WTC11 (cell line): ENCODE measurements at places on chromosomes 11 and 22. TPM values are rescaled to one million over a fixed set of nuclear protein-coding genes. Genes with fewer than 3 reads are reported as not detected.
A peak's percentile ranks its signal among the peaks of the same experiment; 100 is the strongest.

- H3K27me3 ChIP-seq = no peaks in the 10 kb centered on the region
- peaks cover 34% of the 10 kb centered on the region for H3K4me1 ChIP-seq
- no peak for DNase-seq
- no peak overlapping the region for H3K4me3 ChIP-seq
- H3K27ac ChIP-seq = no peak overlapping the region
These were observed 874.4 kb downstream of the NTM start for GRCh38 chr11:132244846-132245245.

- H3K4me1 ChIP-seq = peaks cover 31% of the 10 kb centered on the region
- H3K36me3 ChIP-seq = no peaks in the 10 kb centered on the region
- no peaks in the 10 kb centered on the region for H3K27me3 ChIP-seq
- H3K27ac ChIP-seq = peak overlapping the region; percentile 94
- DNase-seq = no peak
- peak overlapping the region; percentile 22 for H3K4me3 ChIP-seq
These were observed 10.8 kb downstream of the TRIM66 start for GRCh38 chr11:8671651-8672062.

- H3K36me3 ChIP-seq = no peaks in the 10 kb centered on the region
- peaks cover 5% of the 10 kb centered on the region; the same call in 1 of the 2 replicates for H3K27me3 ChIP-seq
- peaks cover 44% of the 10 kb centered on the region for H3K4me1 ChIP-seq
- no peak overlapping the region for H3K27ac ChIP-seq
- H3K4me3 ChIP-seq = no peak overlapping the region
These were observed 51.3 kb upstream of the PRDM11 start for GRCh38 chr11:45094958-45095690.

DNA sequence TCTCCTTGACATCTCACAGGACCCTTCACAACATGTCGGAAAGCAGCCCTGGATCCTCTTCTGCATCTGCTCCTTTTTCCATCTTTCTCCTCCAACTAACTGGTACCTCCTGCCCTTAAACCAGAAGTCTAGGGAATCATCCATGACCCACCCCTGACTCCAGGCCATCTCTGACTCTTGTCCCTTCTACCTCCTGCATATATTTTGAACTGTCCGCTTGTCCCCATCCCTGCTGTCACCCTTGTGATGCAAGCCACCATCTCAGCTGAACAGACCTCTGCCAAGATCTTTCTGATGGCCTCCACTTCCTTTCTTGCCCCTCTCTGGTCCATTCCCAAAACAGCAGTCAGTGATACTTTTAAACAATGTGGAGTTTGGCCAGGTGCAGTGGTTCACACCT lies 7.0 kb downstream of the RIBC2 start:
- H3K4me1 ChIP-seq = peaks cover 4% of the 10 kb centered on the region
- no peak for DNase-seq
- H3K27me3 ChIP-seq = peaks cover 2% of the 10 kb centered on the region
- H3K27ac ChIP-seq = no peak overlapping the region

DNA sequence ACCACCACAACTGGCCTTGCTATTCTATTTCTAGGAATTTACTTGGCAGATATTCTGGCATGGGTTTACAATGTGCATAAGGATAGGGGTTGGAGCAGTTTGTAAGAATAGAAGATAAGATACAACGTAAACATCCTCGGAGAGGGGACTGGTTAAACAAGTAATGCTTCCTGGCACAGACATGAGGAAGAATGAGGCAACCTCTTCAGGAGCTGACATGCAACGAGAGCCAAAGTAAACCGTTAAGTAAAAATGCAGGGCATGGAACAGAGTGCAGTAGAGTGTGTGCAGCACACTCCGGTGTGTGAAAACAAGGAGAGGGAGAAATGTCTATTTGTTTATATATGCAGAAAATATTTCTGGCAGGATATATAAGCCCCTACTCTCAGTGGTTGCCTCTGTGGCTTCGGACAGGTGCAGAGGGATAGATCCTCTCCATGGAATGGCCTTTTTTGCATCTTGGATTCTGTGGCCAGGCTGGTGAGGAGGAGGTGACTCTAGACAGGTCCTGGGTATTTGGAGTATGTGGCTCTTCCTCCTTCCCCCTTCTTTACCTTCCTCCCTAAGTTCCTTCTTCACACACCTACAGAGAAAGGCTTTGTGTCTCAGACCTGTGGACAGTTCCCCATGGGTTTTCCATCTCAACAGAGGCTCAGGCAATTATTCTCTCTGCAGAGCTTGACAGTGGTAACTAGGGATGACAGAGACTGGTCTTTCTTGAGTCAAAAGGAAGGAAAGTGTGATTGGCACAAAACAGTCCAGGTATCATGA lies 2.5 kb downstream of the RAB36 start:
- peaks cover 32% of the 10 kb centered on the region for H3K27me3 ChIP-seq
- no peaks in the 10 kb centered on the region for H3K36me3 ChIP-seq
- DNase-seq = no peak
- no peak overlapping the region for H3K4me3 ChIP-seq
- H3K27ac ChIP-seq = no peak overlapping the region

- no peak overlapping the region for H3K27ac ChIP-seq
- no peak for DNase-seq
- peaks cover 25% of the 10 kb centered on the region for H3K4me1 ChIP-seq
- peaks cover 49% of the 10 kb centered on the region for H3K27me3 ChIP-seq
- no peaks in the 10 kb centered on the region for H3K36me3 ChIP-seq
- peak overlapping the region; percentile 93 for H3K4me3 ChIP-seq
These were observed 589.0 kb downstream of the OPCML start for GRCh38 chr11:132943357-132943705.

DNA sequence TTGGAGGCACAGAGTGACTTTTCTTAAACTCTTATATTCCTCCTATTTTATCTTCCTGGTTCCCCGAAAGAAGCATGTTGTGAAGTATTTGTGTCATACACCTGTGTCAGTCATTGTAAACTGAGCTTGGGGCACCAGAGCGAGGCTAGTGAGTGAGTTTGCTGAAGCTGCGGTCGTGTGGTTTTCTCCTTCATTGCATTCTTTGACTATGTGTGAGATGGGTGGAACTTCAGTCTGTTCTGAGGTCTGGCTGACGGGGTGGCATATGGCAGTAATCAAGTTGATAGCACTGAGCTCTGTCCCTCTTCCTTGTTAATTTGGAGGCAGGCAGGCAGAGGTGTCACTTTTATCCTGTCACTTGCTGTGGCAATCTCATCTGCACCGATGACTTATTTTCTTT lies 4.2 kb downstream of the VPS26B start:
- no peak for DNase-seq
- H3K4me1 ChIP-seq = peaks cover 20% of the 10 kb centered on the region
- H3K36me3 ChIP-seq = no peaks in the 10 kb centered on the region
- H3K27ac ChIP-seq = no peak overlapping the region; the same call in 1 of the 2 replicates

DNA sequence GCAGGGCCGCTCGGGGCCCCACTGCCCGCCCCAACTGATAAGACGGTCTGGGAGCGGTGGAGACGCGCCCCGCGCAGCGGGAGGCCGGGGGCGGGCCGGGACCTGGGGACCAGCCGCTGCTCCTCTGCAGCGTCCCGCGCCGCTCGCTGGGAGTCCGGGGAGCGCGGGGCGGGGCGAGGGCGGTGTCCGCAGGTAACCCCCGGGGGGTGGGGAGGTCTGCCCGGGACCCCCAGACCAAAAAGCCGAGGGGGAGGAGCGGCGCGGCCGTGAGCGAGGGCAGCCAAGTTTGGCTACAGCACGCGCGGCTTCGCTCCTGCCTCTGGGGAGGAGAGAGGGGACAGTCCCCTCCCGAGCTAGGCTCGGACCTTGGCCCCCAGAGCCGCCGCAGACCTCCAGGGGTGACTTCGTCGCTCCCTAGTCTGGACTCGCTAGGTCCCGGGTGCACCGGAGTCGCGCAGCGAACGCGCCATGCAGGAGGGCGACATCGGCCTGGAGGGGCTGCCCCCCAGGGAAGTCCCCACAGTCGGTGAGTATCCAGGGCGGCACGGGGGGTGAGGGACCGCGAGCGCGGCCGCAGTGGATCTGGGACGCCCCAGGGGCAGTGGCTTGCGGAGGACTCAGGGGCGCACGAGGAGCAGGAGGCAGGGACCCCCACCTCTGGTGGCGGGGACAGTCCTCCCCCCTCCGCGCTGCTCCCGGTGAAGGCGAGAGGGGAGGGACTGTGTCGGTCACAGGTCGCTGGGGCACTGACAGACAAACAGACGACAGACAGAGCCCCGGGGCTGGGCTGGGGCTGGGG lies 92.3 kb upstream of the ANO1 start:
- no peaks in the 10 kb centered on the region for H3K36me3 ChIP-seq
- peaks cover 73% of the 10 kb centered on the region for H3K27me3 ChIP-seq
- peak; percentile 49 for DNase-seq
- no peak overlapping the region for H3K27ac ChIP-seq
- peaks cover 44% of the 10 kb centered on the region for H3K4me1 ChIP-seq

MMP12 gene
- not detected in 3 replicates for total RNA-seq
